ENCODE measurements at places on chromosomes 7 and 10.
A peak's percentile ranks its signal among the peaks of the same experiment; 100 is the strongest.

GRCh38 chr10:131979821-131980270 lies 1.9 kb downstream of the BNIP3 start:
- DNase-seq = no peak

- DNase-seq = no peak
Measured at GRCh38 chr7:158666401-158666800, 38.2 kb downstream of the NCAPG2 start.

- no peak for DNase-seq
Measured at GRCh38 chr7:157470017-157470322, 133.2 kb downstream of the DNAJB6 start.

DNA sequence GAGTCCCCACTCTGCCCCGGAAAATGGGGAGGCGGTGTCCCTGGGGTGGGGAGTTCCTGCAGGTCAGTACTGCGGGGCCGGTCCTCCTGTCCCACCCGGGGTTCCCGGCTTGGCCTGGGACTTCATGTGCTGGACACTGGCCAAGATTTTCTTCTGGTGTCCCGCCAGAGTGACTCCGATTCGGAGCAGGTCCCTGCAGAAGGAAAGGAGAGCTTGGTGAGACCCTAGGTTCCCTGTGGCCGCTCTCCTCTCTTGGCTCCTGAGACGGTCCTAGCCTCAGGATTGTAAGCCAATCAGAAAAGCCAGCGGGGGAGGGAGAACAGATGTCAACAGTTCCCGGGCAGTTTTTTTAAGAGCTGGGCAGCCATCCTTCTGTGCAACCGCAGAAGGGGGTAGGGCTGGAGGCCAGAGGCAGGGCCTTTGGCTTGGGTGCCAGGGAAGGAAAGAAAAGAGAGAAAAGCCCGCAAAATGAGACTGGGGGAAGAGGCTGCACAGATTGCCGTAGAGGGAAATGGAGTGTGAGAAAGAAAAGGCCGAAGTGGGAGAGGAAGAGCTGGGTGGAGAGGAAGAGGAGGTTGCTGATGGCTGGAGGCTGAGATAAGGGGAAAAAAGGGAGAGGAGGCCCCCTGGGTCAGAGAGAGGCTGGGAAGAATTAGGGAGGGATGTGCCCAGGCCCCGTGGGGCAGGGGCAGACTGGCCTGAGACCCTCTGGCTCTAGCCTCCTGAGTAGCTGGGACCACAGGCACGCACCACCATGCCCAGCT lies 23.7 kb downstream of the EPHB4 start:
- peak; percentile 68 for DNase-seq

DNA sequence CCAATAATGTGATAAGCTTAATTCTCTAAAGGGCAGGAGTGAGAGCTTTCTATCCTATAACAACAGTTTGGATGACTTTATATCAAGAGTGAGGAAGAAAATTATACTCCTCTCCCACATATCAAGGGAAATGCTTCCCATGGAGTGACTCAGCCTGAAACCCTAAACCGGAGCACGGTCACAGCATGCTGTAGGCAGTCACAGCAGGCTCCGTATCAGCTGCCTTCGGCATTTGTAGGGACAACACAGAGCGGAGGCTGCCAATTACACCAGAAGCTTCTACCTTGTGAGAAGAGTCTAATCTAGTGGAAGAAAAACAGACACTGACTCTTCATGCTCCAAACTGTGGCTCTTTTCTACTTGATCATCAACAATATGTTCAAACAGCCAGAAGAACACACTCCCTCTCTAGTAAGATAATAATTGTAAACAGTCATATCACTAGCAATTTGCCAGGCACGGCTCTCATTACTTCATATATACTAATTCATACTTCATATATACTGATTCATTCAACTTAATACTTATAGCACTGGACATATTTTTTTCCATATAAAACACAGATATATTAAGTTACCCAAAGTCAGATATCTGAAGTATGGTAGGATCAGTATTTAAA lies 65.9 kb downstream of the DGKB start:
- DNase-seq = no peak

DNA sequence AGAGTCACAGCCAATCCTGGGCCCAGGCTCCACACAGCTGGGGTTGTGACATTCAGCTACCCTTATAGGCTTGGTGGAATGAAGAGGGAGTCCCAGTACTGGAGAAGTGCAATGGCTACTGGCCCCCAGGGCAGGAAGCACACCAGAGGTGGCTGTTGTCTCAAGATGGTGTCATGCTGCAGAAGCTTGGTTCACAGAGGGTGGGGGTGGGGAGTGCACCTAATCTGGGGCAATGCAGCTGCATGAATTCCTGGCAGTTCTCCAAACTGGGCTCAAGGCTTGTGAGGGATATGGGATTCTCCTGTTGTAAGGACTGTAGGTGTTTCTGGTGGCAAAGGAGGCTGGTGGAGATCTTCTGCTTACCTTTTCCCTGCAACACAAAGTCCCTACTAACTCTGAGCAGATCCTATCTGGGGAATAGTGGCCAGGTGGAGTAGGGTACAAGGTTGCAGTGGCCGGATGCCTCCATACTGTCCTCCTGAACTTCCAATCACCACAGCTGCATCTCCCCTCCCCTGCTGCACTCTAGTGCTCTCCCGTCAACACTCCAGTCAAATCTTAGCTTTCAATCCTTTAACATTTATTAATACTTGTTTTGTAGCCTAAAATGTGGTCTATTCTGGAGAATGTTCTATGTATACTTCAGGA lies 27.4 kb upstream of the PLA2G12B start:
- no peak for DNase-seq

GRCh38 chr7:142349670-142350405 lies 92.0 kb upstream of the PRSS58 start:
- no peak for DNase-seq

GRCh38 chr7:65927489-65928448 lies 54.2 kb downstream of the GUSB start:
- no peak for DNase-seq

GRCh38 chr7:151869109-151869428 lies 7.8 kb downstream of the PRKAG2 start:
- no peak for DNase-seq

DNA sequence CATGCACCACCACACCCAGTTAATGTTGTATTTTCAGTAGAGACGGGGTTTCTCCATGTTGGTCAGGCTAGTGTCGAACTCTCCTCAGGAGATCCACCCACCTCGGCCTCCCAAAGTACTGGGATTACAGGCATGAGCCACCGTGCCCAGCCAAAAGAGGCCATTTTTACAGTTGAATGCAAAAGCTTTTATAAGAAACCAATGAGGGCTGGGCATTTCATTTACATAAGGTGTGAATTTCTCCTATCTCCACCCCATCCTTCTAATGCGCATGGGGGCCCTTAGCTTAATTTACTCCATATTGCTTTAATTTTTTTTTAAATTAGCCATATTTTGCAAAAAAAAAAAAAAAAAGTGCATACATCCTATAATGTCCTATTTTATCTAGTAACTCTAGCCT lies 25.1 kb upstream of the EIF4H start:
- no peak for DNase-seq

DNA sequence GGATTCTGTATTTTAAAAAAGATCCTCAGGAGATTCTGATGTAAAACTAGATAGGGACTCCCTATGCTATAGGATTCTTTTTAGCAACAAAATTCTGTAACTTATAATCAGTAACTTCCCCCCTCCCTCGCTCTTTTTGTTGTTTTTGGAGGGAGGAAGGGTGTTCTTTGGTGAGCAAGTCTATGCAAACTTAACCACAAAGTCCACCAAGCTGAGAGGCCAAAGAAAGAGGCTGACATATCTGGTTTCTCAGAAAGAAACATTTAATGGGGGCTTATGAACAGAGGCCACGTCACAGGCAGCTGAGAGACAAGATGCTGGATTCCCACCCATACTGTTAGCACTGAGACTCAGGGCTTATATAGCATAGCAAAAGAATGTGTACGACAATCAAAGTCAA lies 14.3 kb upstream of the ABCB5 start:
- DNase-seq = no peak

DNA sequence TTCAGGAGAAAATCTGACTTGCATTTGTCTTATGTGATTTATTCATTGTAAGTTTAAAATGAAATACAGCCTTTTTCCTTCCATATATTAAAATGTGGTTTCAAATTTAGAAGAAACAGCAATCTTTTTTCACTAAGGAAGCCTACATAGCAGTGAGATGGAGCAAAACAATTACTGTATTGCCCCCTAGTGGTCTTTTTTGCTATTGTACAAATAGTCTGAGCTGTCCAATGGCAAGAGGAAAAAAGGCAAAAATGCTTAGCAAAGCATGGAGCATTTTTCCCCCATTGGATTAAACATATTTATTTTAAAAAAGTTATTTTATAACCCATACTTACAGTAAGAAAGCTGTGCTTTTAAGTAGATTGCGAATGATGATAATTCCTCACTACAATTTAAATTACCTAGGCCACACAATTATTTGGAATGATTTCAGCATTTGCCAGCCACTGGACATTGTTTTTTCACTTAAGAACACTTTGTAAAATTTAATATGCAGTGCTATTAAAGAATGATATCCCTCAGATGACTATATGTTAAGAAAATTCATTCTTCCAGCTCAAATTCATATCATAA lies 119.5 kb downstream of the CPED1 start:
- DNase-seq = no peak

DNA sequence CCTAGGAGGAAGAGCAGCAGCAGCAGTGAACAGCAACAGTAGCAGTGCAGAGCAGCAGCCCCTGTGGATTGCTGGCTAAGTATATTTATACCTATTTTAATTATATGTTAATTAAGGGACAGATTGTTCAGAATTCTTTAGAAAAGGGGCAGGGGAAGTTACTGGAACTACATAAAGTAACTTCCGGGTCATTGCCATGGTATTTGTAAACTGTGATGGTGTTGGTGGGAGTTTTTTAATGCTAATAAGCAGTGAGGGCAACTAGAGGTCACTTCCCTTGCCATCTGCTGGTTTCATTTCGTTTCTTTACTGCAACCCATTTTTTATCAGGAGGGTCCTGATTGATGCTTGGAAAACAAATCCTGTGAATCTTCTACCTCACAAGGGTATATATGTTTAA lies 229.8 kb upstream of the PODXL start:
- no peak for DNase-seq

- no peak for DNase-seq
Measured at GRCh38 chr7:32058002-32058401, 12.2 kb downstream of the PDE1C start.

- DNase-seq = no peak
Measured at GRCh38 chr7:139482122-139482521, 1.4 kb downstream of the KLRG2 start.

GRCh38 chr10:84539216-84539615 lies 210.8 kb downstream of the CCSER2 start:
- no peak for DNase-seq

- DNase-seq = no peak
Measured at GRCh38 chr10:48690791-48691660, 6.4 kb downstream of the WDFY4 start.

DNA sequence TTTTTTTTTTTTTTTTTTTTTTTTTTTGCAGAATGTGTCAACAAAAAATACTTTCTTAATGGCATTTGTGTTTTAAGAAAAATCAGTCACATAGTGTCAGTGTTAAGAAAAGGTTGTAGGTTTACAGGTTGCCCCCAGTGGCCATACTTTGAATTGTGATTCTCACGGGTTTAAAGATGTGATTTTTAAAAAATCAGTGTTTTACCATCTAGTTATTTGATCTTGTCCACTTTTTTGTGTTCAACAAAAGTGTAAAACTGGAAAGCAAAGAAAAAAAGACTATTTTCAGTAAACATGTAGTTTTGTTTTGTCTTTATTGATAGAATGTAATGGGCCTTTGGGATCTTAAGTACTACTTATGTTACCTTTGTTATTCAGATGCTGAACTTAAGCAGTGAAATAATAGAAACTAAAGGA lies 25.7 kb downstream of the SUV39H2 start:
- DNase-seq = no peak

GRCh38 chr7:28044825-28045224 lies 135.8 kb downstream of the JAZF1 start:
- DNase-seq = no peak

DNA sequence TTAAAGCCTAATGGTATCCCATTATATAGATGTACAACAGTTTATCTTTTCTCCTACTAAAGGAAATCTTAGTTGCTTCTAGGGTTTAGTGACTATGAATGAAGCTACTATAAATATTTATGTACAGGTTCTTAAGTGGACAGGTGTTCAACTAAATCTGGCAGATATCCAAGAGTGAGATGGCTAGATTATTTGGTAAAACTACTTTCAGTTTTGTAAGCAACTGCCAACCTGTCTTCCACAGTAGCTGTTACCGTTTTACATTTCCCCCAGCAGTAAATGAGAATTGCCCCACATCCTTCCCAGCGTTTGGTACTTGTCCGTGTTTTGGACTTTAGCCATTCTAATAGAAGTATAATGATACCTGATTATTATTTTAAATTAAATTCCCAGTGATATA lies 144.9 kb upstream of the MAGI2 start:
- no peak for DNase-seq

- DNase-seq = no peak
Measured at GRCh38 chr10:130128062-130128781, 8.0 kb upstream of the GLRX3 start.

GRCh38 chr7:117008886-117009531 lies 55.7 kb downstream of the ST7 start:
- no peak for DNase-seq
